ENCODE measurements at places on chromosomes 1 and 21. TPM values are rescaled to one million over a fixed set of nuclear protein-coding genes. Genes with fewer than 3 reads are reported as not detected.

- no peak for DNase-seq
These were observed 18.8 kb downstream of the KYAT3 start for GRCh38 chr1:88973520-88974137.

DNA sequence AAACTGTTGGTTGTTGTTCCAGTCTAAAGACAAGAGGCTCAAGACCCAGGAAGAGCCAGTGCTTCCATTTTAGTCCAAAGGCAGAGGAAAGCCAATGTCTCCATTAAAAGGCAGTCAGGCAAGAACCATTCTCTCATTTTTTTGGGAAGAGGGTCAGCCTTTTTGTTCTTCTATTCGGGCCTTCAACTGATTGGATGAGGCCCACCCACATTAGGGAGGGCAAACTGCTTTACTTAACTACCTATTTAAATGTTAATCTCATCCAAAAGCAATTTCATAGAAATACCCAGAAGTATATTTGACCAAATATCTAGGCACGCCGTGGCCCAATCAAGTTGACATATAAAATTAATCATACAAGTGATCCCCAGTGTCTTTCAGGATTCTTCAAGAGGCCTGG is 104.4 kb upstream of the SYT6 start:
- no peak for DNase-seq

- DNase-seq: no peak
These were observed 171.3 kb upstream of the BEND5 start for GRCh38 chr1:48947761-48948537.

Gene RNF186
- total RNA-seq: not detected

GRCh38 chr1:210830034-210831028 is 303.6 kb downstream of the KCNH1 start:
- no peak for DNase-seq

DNA sequence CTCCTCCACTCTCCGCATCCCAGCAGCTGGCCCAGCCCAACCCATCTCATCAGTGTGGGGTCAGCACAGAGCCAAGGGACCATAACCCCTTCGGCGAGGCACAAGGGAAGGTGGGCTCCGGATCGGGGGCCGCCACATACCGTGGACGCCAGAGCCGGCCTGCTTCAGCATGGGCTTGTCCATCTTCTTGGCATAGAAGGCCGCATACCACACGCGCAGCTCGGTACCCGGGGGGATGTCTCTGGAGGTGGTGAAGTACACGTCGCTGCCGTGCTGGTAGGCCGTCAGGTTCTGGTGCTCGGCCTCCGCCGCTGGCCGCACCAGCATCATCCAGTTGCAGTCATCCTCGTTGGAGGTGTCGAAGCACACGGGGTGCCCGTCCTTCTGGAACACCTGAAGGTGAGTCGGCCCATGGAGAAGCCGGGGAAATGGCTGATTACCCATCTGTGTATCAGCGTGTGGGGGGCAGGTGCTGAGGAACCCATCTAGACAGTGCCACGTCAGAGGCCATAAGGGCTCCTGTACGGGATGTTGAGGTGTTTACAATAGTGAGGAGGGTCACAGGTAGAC is 24.6 kb downstream of the PRDM15 start:
- no peak for DNase-seq

DNA sequence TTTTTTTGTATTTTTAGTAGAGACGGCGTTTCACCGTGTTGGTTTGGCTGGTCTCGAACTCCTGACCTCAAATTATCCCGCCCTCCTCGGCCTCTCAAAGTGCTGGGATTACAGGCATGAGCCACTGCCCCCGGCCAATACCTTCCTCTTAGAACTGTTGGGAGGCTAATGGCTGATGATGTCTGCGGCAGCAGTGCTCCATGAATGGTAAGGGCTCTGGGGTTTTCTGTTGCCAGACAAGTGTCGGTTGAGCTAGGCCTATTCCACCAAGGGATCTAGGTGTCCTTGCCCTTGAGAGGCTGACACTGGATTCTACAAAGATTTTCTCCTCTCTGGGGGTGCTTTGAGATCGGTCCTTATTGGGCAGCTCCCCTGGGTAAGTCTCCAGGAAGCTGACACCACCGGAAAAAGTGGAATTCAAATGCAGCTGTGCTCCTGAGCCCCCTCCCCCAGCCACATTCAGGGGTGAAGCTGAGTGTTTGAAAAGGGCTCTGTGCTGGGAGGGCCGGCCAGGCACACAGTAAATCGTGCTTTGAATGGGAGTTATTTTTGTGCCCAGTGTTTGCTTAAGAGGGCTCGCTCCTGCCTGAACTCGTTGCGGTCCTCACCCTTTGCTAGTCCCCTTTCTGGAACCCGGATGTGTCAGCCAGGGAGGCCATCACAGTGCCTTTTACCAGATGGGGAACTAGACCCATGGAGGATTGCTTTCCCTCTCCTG is 5.2 kb downstream of the SOX13 start:
- no peak for DNase-seq

Gene LYPD8
- not detected for total RNA-seq

Gene LORICRIN
- not detected for total RNA-seq

Gene CELF3
- total RNA-seq: not detected

DNA sequence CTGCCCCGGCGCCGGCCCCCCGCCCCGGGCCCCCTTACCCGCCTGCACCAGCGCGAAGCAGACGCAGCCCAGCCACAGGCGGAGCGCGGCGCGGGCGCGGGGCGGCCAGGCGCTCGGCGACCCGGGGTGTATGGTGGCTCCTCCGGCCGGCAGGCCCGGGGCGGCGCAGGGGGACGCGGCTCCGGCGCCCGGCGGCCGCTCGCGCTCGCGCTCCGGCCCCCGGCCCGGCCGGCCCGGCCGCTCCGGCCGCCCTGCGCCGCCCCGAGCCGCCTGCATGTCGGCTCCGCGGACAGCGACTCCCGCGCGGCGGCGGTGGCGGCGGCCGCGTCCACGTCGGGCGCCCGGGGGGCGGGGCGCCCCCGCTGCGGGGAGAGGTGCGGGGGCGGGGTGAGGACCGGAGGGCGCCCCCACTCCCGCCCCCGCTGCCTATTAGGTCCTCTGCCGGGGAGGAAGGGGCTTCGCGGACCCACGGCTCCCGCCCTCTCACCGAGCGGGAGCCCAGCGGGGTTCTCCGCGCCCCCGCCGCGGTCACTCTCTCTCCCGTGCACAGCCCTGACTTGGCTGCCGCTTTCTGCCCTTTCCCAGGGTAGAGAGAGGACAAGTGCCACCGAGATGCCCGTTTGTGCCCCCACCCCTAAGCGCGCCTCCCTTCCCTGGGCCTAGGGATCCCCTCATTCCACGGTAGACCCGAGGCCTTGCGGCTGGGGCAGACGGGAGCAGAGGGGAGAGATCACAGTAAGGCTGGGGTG is at the start of gene FNDC5:
FNDC5 (minus strand) TSS at position 298 of the 749 bp plus-strand sequence.
- no peak for DNase-seq

DNA sequence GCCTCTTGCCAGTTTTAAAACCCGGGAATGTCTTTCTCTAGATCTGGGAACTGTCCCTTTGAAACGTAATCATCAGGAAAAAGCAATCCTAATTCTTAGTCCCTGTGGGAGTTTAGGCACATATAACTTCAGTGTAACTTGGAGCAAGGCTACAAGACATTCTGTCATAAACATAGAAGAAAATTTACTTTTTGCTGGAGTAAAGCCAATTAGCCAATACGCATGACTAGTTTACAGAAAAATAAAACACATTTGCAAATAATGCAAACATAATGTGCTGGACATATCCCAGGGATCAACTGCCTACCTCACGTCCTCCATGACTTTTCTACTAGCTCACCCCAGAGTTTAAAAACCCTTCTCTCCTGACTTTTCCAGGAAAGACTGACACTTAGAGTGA is 970.6 kb downstream of the MRPL39 start:
- no peak for DNase-seq
